ENCODE measurements at places on chromosomes 5 and 9.

DNA sequence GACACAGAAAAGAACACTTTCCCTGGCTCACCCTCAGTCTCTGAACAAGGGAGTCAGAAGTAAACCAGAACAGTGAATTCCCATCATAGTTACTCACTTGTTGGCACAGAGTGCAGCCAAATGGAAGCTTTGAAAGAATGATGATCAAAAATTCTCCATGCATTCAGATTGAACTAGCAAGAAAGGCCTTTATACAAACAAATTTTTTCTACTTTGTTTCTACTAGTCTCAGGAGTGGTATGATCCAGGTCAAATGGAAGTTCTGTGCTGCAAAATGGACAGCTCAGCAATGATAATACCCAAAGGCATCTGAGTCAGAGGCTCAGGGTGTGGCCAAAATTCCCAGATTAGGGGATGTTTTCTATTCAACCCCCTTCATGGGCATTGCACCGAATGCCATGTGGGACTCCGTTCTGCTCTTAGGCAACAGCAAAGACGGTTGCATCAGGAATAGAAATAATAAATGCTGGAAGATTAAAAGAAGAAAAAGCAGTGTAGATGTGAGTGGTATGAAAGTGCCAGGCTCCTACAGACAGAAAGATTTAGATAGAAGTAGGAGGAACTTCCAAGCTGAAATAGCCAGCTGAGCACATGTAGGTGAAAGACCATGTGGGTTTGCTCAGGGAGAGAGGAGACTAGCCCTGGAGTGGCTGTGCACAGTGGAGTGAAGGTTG lies 24.0 kb upstream of the ASPN start:
- DNase-seq: no peak

DNA sequence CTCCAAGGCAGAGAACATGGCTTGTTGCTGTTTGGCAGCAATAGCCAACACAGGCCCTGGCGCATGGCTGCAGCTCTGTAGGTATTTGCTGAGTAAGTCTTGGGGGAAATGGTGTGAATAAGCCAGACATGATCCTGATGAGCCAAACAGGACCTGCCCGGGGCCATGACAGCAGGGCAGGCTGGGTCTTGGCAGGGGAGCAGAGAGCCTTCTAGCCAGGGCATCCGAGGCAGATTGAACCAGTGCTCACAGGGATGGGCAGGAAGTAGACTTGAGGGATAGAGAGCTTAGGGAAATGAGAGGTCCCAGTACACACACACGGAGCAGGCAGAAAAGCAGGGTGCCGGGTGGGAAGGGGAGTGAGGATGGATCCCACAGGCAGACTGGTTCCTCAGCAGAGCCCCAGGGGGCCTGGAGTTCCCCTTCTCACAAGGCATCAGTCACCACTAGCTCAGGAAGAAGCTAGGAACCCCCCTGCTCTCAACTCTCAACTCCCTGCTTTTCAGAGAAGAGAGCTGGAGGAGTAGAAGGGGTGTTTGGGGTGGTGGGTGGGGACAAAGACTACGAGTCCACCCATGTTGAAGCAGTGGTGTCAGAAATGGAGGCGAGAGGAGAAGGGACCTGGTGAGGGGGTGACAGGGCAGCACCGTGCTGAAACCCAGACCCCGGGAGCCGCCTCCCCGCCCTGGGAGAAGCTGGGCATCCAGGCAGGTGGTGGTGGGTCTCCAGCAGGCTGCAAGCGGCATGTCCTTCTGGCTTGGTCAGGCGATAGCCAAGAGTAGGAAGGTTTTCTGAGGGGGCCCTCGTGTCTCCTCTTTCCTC lies 111.1 kb downstream of the RGS3 start:
- DNase-seq: no peak

DNA sequence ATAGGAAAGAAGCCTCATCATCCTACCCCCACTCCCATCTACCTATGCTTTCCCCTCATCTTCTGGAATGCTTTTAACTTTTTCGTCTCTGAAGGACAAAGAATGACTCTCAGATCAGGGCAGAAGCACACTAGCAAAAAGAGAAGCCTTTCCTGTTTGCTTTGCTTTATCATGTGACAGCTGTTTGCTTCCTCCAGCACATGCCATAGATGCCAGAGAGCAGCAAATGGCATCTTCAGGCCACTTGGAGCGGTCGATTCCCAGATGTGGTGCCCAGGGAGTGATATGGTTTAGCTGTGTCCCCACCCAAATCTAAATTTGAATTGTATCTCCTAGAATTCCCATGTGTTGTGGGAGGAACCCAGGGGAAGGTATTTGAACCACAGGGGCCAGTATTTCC lies 294.8 kb downstream of the GADD45G start:
- DNase-seq: no peak

DNA sequence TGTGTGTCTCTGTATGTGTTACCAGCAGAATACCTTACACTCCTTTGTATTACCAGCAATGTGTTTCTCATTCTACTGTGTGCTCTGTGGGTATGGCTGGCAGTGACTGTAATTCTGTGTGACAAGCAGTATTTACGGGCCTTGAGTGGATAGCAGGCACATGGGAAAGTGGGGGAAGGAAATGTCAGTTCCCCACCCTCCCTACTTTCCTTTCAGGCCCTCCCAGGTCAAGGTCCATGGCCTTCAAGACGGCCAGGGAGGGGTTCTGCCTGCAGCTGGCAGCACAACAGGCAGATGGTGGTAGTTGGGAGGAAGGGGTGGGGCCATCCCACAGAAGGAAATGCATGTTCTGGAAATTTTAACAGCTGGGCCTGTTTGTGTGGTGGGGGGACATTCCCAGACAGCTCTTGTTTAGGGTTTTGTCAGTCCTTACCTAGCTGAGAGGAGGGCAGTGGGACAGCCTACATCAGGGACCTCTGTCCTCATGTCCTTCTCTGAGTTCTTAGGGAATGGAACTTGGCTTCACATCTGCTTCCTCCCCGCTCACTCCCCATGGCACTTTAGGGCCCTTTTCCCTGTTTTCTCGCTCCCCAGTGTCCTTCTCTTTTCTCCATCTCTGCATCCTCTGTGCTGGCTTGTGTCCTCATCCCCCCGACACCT lies 14.6 kb upstream of the TNIP1 start:
- DNase-seq: no peak

DNA sequence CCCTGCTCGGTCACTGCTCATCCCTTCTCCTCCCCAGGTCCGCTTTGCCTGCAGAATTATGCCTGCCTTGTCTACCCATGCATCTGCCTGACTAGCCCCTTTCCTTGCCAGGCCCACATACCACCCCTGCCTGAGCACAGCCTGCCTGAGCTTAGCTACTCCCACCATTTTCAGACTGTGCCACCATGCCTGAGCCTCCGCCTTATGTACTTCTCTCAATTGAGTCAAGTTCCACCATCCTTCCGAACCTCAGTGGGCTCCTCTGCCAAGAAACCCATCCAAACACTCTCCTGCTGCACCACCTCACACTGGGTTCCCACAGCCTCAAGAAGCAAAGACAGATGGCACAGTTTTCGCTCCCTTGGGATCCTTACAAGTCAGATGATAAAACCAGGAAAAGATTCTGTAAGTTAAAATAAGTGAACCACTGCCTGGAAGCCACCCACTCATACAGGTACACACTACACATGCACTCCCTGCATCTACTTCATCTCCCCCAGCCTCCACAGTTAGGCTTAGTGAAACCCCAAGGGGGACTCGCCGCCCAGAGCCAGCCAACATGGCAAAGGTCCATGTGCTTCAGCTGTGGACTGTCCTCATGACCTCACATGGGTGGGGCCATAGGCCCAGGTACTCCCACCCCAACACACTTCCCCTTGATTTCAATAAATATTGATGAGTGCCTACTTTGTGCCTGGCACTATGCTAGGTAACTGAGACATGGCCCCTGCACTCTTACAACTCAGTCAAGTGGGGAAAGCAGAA lies 23.1 kb downstream of the P4HA2 start:
- no peak for DNase-seq

- DNase-seq: no peak
Measured at GRCh38 chr5:119341452-119342349, 14.1 kb upstream of the TNFAIP8 start.

DNA sequence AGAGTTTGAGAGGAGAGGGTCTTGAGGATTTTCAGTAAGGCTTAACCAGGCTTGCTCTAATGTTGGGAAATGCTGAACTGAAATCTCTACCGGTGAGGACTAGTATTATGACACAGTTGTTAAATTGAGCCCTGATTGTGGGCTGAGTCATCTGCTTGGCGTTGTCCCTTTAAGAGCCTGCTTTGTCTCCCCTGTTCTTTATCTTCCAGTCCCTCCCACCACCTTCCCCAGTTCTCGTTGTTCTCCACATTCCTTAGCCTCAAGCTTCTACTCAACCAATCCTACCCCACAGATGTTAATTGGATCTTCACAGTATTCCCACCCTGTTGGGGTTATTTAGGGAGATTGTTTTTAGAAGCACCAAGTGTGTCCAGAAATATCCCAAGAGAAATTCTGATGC lies 57.6 kb downstream of the ANKRD55 start:
- DNase-seq: no peak

Measured in activated CD8-positive, alpha-beta memory T cell treated with anti-CD3 and anti-CD28 coated beads for 4 hours (primary cell).